ENCODE measurements at places on chromosomes 2 and 18.

DNA sequence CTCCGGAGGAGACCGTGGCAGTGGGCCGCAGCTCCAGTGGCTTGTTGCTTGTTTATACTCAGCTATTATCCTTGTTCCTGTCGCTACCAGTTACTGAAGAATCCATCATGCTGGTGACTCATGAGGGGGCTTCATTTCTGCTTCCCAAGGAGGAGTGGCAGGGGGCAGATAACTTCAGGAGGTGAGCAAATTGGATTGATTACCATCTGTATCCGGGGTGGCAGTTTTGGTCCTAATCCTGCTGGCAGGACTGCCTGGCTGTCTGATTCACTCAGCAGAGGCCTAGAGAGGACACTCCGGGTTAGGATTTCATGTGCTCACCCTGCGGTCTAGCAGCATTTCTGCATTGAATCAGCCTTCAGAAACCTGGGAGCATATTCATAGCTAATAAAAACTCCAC, 230.0 kb downstream of the ACTR3 start:
- no peak for DNase-seq

DNA sequence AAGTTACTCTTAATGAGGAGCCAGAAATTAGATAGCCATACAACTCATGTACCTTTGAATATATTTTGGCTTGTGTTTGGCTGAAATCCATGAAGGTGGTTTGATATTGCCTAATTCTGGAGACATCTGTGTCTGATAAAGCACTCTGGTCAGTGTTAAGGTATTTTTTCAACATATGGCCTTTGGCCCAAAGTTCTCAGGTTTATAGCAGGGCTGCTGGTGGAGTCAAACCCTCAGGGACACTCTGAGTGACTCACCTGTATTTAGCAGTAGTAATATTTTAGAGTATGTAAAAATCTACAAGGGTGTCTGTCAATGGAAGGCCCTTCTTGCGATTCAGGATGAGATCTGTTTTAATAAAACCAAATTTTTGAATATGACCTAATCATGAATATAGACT, 666.5 kb downstream of the SLC4A3 start:
- no peak for DNase-seq

DNA sequence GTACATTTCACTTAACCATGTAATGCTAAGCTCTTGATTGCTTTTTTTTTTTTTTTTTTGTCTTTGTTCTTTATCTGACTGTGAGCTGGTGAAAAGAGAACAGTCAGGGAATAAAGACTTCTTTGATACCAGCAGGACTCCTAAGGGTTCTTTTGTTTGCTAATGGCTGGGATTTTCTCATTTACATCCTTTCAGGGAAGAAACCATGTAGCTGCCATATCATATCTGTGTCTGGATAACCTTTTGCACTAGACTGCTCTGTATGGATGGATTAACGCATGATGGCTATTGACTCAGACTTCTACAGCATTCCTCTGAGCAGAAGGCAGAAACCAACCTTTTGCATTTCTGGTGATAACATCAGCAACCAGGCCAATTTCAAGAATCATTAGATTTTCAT, 504.0 kb downstream of the LRRTM4 start:
- DNase-seq: no peak

DNA sequence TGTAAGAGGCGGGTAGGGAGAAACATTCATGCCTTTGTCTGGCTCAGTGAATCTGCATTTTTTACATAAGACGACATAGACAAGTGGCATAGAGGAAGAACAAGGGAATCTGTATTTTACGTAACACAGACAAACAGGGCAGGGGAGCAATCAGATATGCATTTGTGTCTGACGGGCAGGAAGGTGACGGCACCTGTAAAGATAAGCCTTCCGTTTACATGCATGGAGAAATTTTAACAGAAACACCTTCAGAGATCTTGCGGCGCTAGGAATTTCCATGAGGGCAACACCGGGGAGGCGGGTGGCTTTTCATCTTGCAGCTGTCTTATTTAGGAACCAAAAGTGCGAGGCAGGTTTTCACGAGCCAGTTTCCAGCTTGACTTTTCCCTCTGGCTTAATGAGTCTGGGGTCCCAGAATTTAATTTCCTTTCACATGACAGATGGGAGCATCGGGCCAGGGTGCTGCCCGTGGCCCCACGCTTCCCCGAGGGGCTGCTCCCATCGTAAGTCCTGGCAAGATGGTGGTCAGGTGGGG, 42.6 kb downstream of the RTP5 start:
- DNase-seq: no peak

DNA sequence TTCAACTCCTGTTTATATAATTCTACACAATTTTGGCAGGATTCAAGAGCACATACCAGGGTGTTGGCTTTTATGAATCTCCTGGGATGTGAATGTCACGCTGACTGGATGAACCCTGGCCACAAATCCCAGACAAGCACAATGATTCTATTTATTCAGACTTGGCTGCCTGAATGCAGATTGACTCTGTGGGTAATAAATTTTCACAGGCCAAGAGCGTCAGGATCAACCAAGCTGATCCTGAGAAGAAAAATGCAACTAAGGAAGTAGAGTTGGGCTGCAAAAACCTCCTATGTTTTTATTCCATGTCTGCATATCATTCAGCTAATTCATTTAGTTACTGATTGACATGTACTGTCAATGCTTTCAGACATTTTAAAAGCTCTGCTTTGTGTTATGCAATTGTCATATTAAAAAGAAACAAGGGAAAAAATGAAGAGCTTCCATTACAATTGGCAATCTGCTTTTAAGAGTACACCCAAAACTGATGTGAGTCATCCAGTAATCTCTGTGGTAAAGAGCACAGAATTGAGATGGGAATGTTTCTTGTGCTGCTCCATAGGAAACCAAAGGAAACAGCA, 173.0 kb upstream of the REV1 start:
- DNase-seq: no peak

DNA sequence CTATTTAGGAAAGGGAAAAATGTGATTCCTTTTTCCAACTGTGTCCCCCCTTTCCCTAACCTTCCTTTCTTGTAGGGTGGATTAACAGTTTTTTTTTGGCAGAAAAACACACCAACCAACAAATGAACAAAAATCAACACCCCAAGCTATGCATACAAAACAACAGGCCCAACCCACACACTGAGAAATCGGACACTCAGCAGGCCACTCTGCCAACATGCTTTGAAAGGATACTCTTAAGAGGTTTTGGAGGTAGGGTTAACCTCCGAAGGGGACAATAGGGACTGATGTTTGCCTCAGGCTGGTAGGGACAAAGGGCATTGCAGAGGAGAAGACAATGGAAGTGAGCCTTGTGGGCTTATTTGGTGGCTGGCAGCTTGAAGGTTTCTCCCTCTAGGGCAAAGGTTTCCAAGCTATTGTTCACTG, 33.1 kb upstream of the POLE4 start:
- no peak for DNase-seq

DNA sequence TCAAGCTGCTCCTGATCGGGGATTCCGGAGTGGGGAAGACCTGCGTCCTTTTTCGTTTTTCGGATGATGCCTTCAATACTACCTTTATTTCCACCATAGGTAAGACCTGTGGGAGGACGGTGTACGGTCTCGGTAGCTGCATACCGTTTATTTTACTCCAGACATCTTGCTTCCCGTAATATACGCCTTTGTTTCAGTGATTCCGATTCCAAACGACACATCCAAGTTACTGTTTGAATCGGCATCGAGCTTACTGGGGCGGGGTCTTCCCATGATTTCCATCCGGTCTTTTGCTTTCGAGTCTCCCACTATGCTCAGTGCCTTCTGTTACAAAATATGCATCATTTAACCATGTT, 731 bp downstream of the RAB10 start:
- DNase-seq: no peak

DNA sequence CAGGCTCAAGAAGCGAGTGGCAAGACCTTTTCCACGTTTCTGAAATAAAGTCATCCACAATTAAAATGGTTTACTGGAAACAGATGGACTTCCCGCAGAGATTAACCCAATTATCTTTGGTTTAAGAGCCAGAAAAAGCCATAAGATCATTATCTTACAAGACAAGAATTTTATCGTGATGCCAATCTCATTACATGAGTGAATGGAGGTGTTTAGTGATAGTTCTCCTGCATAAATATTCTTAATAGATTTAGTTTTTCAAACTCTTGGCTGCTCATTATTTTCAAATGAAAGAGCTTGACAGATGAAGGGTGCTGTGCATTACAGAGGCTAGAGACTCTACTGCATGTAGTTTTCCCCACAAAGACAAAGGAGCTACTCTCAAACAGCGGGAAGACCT, 1028.4 kb upstream of the PIK3C3 start:
- DNase-seq: no peak

DNA sequence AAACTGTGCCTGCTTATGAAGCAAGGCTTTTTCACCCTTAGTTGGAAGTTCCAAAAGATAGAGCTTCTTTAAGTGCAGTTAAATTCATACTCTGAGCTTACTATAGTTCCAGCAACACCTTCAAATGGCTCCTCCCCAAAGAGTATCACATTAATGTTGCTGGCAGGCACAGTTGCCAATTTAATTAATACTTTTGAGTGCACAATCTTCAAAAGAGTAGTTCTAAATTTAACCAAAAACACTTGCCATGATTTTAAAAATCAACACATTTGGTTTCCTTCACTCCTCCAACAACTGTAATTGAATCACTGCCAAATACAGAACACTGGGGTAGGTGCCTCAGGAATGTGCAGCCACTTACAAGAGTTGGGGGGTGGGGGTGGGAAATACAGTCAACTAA, 150.6 kb upstream of the UBE2E3 start:
- DNase-seq: no peak

DNA sequence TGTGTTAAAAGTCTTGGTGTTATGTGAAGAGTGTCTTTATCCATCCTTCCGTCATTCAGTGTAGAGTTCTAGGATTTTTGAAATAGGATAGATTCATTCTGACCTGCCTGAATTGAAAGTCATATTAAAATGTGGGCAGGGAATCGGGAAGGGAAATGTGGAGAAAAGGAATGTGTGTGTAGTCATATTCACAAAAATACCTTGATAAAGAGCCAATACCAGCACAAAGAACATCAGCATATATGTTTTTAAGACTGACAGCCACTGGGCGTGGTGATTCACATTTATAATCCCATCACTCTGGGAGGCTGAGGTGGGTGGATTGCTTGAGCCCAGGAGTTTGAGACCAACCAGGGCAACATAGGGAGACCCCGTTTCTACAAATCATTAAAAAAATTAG, 188.1 kb downstream of the CAMKMT start:
- DNase-seq: no peak

DNA sequence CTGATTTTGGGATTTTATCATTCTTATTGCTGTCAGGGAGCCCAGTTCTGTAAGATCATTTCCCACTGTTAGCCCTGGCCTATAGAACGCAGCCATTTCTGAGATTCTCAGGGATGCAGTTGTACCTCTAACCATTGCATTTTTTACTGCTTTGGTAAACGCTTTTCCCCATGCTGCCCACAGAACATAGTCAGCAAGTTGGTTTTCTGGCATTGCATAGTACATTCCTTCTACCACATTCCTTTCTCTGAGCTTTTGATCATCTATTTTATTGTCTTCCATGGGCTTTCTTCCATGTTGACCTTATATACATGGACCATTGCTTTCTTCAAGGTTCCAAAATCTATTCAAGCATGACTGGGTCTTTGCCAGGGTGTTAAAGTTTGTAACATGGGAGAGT, 86.8 kb upstream of the ST6GAL2 start:
- DNase-seq: no peak

DNA sequence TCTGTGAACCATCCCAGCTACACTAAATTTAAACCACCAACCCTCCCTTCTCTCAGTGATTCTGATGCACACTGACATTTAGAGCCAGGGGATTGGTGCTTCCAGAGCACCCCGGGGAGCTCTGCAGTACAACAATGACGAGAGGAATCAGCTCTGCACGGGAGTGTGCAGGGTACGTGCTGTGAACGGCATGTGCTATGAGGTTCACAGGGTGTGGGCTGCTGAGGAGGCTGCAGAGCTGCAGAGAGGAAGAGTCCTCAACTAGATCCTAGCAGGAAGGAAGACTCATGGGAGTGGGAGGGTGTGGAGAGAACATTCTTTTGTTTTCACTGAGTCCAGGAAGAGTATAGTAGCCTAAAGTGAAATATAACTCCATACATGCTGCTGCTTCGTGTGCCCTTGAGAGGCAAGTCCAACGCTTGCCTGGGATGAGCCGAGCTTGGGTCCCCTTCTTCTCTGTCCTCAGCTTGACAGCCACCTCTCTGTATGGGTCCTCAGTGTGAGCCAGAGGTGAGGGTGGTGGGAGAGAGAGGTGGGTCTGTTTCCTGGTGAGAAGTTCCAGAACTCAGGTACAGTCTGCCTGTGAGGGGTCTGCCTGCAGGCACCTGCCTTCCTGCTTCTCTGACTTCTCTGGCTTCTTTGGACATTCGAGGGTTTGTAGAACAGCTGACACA, 118.8 kb downstream of the CTIF start:
- no peak for DNase-seq

Measured in stimulated activated CD8-positive, alpha-beta memory T cell treated with anti-CD3 and anti-CD28 coated beads, Interleukin-15, amount 100 ng/mL, for 4 hours (primary cell).